ENCODE measurements at places on chromosomes 5 and 9.

DNA sequence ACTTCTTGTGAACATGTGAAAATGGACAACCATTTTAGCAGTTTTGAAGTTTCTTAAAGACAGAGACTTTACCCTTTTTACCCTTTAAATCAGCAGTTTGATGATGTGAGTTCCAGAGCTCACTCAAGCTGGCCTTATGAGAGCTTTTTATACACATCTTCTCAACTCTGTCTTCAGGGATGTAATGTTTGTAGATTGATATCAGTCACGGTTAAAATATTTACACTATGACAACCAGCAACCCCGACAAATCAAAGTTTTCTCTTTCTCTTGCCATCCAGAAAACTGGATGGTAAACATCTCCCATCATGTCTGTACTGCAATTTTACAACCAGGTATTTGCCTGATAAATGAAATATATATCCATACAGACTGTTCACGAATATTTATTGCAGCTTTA, 233.4 kb upstream of the ST8SIA4 start:
- no peak for DNase-seq

- DNase-seq, result no peak
These were observed 99.8 kb downstream of the STRBP start for GRCh38 chr9:123168586-123168985.

GRCh38 chr9:108783731-108784495, 71.9 kb downstream of the ACTL7B start:
- DNase-seq, result no peak

DNA sequence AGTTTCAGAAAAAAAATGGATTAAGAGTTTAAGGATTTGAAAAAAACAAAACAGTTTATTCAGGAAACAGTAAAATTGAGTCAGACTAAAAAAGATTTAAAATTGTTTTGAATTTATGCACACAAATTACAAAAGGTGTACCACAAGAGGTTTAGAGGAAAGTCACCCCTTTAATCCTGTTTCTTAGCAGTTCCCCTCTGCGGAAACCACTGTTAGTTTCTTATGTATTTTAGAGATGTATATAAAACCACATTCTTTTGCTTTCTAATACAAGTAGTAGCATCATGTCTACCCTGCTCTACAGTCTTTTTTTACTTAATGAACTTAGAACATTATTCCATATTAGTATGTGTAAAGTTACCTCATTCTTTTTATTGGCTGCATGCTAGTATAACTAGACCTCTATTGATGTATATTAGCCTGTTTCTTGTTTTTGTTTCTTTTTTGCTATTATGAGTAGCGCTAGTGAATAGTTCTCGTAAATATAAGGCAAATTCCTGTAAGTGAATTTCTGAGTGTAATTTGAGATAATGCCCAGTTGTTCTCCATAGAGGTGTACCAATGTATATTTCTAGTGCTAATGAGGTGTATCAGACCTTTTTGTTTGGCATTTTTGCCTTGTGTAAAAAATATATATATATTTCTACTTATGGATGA, 20.0 kb downstream of the GPBP1 start:
- no peak for DNase-seq

GRCh38 chr9:33012328-33013069, 11.1 kb upstream of the APTX start:
- DNase-seq, result no peak

- DNase-seq, result no peak
These were observed 82.9 kb downstream of the UGCG start for GRCh38 chr9:111979561-111979960.

GRCh38 chr9:130982636-130983358, 26.2 kb upstream of the LAMC3 start:
- DNase-seq, result no peak

DNA sequence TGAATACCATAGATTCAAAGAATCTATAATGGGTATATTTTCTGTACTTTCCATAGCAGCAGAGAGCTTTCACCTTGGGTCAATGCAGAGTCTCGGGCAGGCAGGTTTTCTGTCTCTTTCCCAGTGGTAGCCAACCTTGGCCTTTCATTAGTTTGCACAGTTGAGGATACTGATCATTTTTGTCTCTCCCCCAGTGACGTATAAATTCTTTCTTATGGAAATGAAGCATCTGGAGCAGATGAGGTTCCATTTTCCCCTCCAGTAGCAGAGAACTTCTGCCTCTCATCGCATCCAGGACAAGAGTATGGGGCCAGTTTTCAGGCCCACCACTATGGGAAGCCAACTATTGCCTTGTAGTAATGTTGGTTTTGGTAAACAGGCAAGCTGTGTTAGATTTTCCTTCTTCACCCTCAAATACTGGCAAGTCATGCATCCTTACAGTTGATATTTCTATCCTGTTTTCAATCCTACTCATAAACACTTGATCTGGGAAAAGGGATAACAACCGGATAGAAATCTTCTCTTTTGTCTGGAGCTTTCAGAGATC, 845.2 kb upstream of the CDH18 start:
- no peak for DNase-seq

DNA sequence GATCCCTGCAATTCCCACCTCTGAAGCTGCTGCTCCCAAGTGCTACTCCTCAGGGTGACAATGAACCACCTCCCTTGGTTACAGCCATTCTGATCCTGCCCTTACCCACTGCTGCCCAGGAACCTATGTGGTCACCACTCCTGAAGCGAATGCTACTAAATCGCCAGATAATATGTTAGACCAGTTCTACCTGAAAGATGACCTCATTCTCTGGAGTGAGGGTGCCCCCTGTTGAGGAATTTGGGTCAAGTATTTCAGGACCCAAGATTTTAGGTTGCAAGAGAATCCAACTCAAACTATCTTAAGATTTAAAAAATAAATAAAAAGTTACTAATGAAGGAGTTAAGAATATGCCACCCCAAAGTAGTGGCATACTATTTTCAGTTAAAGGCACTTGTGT, 5.8 kb upstream of the SNAPC3 start:
- no peak for DNase-seq

Data from activated CD8-positive, alpha-beta memory T cell treated with anti-CD3 and anti-CD28 coated beads, Interleukin-2, amount 50 U/mL, for 48 hours (primary cell).